Activated CD4-positive, CD25-positive, alpha-beta regulatory T cell (primary cell): ENCODE measurements at places on chromosomes 11 and 22.

- no peak for DNase-seq
Measured at GRCh38 chr22:49855251-49855911, 1.7 kb downstream of the ZBED4 start.

DNA sequence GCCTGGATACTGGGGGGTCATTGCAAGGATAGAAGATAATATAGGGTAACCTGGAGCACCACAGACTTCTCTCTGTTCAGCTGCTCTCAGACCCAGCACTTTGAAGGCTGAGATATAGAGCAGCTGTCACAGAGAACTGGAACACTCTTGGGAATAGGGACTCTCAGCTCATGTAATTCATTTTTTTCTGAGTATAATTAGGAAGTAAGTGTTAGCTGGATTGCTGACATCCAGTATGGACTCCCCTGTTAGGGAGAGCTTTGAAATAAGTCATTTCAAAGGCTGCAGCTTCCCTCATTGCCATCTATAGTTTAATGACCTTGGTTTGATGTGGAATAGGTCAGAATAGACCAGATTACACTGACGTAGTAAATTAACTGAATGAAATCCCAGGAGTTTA is 120.8 kb upstream of the POU2AF2 start:
- DNase-seq: no peak

DNA sequence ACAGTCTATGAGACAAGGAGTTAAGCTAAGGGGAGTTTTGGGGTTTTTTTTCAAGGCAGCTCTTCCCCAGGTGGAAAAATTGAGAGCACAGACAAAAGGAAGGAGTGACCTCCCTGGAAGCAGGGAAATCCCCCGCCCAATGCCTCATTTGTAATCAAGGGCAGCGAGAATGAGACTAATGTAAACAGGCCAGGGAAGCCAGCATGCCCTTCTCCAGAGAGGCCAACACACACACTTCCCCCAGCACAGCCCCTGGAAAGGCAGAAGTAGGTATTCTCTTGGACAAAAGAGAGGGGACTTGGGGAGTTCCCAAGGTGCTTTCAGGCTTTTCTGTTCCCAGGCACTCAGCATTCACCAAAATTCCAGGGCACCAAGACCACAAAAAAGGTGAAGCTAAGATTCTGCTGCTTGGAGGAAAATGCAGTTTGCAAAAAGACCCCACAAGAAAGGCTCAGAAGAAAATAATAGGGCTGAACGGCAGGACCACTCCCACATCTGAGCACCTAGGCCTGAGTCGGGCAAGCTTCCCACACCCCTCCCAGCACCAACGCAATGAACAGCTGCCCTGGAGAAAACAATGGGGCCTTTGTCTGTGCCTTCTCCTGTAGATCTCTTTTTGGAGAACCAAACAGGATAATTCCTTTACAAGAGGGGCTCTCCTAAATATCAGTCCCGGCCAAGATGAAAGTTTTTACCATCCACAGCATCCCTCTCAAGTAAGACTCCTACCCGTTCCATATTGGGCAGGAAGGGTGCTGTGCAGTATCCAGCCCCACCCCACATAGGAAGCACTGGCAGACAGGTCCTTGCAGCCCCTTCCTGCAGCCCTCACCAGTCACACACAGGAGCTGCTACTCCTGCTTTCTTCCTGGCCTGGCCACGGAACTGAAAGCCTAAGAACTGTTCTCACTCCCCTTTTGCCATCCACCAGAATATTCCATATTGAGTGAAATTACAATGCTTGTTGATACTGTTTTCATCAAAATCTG is 70.7 kb upstream of the AKIP1 start:
- no peak for DNase-seq

- DNase-seq: no peak
Measured at GRCh38 chr11:132310390-132311375, 940.3 kb downstream of the NTM start.

GRCh38 chr11:126444072-126444471 is 88.6 kb downstream of the ST3GAL4 start:
- no peak for DNase-seq

DNA sequence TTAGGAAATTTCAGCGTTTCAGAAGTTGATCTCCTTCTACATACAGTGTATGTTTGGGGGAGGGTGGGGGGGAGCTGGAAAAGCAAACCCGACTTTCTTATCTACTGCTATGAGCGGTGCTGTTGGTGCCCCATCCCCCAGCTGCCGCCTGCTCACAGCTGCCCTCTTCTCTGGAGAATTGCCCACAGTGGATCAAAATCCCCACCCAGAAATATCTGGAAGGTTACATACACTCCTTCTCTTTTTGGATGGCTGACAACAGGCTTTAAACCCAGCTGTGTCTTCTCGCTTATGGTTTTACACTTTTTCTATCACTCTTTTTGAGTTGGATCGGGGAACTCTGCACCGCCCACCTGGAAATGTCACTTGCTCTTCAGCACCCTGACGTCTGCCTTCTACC is 56.4 kb downstream of the DHCR7 start:
- DNase-seq: no peak

DNA sequence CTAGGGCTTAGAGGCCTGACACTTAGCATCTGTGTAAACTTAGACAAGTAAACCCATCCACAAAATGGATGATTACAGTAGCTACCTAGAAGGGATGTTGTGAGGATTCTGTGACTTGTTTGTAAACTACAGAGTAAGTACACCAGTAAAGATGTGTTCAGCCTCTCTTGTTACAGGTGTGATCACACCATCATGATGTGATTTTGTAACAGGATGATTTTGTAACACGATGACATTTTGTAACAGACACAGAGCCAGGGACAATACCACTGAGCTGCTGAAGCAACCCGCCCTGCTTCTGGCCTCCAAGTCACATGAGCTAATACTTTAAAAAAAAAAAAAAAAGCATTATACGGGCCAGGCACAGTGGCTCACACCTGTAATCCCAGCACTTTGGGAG is 17.0 kb downstream of the FADD start:
- DNase-seq: no peak

- DNase-seq: no peak
Measured at GRCh38 chr22:21054714-21055563, 9.2 kb downstream of the LRRC74B start.

DNA sequence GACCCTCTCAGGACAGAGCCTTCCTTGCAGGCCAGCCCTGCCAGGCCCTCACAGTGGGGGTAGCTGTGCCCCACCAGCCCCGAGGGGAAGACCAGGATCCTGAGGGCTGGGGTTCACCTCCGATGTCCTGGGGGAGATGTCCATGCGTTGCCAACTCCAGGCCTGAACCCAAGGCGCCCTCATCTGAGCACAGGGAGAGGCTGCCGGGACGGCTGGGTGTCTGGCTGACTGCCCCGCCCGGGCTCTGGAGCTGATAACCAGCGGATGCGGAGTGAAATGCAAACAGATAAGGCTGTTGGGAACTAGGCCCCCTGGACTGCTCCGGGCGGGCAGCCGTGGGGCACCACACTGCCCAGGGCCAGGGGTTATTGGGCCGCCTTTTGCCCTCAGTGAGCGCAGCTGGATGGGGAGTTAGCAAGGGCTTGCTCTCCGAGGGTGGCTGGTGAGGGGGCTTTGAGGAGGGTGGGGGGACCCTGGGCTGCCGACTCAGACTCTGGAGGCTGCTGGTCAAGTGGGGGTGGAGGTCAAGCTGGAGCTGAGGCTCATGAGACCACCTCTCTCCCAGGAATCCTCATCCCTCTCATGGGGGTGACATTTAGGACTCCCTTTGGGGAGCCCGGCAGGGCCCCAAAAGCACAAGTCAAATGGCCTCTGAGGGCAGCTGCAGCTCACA is 5.6 kb upstream of the MUC6 start:
- no peak for DNase-seq

DNA sequence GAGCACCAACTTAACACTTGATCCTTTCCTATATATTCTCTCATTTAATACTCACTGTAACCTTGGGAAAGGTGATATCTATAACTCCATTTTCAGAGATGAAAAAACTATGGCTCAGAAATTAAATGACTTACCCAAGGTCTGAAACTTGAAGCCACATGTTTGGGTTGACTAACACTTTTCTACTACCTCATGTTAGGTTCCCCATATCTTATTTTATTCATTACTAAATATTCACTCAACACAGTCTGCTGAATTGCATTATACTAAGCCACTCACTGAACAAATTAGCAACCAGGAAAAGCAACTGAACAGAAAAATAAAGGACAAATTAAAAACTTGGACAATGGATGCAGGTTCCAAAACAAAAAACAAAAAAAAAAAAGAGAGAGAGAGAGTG is 59.9 kb downstream of the FAM168A start:
- DNase-seq: no peak

GRCh38 chr11:84234011-84234410 is 947.8 kb upstream of the CCDC90B start:
- DNase-seq: no peak

GRCh38 chr11:12416552-12416951 is 39.2 kb downstream of the PARVA start:
- DNase-seq: no peak
